ENCODE measurements at places on chromosomes 7 and 10. TPM values are rescaled to one million over a fixed set of nuclear protein-coding genes. Genes with fewer than 3 reads are reported as not detected.

Gene ERVW-1
- not detected for total RNA-seq

Gene CHN2
- 0.64 TPM for total RNA-seq

Gene EZH2
- 14.9 TPM for total RNA-seq

Gene LIPN
- total RNA-seq = not detected

Gene SLC25A40
- total RNA-seq = 19.8 TPM

DNA sequence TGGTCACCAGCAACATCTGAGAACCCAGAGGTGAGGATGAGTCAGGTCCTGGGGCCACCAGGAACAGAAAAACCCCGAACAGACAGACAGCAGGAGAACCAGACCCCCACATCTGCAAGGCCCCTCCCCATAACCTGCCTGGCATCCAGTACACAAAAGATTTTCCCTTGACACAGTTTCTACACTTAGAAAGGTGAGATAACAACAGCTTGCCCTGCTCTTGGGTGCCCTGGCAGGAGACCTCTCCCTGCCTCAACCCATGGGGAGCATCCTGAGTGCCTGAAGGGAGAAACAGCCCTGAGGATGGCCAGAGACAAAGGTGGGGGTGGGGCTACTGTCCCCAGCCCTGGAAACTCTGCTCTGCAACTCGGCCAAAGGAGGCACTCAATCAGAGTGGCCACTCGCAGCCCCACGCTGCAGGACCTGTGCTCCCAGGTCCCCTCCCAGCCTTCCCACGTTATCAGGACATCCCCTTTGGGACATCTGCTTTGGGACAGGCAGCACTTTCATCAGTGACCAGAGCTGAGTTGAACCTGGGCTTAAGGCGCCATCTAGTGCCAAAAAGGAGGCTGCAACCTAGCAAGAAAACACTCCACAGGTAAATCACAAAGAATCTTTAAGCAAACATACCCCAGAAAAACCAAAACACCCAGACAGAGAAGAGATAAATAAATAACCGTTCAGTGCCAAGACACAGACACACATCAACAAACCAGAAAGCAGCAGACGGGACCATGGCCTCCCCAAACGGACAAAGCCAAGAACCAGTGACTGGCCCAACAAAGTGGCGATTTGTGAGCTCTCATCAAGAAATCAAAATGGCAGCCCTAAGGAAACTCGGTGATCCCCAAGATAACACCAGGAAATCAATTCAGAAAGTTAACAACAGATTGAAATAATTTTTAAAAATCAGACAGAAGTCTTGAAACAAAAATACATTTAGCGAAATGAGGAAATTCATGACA, 233.7 kb downstream of the PTPRN2 start:
- DNase-seq = peak; percentile 57

GRCh38 chr7:875051-875450, 1.3 kb upstream of the GET4 start:
- no peak for DNase-seq

DNA sequence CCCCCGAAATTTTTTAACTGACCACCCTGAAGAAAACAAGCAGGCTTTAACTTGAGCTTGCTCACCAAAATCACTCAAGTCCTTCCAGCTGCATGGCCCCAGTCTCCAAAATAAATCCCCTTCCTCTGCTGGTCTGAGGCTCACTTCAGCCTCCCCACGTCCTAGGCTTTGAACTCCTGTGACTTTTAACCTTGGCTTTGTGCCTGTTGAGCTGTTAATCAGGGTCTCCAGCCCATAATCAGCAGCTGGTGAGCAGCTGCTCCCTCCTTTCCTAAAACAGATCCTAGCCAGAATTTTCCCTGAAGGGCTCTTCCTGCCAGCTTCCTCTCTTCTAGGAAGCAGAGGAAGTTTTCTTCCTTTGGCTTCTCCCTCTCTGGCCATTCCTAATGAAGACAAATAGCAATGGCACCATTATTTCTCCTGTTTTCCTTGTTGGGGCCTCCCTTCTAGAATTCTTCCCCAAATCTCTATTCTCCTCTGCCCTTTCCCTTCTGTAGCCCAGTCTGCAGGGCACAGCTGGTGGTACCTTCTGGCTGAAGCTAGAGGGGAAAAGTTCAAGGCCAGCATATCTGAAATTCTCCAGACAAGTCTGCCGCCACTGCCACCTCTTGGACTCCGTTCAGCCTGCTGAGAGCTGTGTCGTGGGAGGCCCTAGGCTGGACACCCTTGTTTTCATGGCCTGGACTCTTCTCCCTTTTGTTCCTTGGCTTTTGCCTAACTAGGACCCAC, 152.1 kb downstream of the NOC3L start:
- DNase-seq = no peak

GRCh38 chr10:14540611-14541010, 209.9 kb upstream of the FRMD4A start:
- DNase-seq = no peak

DNA sequence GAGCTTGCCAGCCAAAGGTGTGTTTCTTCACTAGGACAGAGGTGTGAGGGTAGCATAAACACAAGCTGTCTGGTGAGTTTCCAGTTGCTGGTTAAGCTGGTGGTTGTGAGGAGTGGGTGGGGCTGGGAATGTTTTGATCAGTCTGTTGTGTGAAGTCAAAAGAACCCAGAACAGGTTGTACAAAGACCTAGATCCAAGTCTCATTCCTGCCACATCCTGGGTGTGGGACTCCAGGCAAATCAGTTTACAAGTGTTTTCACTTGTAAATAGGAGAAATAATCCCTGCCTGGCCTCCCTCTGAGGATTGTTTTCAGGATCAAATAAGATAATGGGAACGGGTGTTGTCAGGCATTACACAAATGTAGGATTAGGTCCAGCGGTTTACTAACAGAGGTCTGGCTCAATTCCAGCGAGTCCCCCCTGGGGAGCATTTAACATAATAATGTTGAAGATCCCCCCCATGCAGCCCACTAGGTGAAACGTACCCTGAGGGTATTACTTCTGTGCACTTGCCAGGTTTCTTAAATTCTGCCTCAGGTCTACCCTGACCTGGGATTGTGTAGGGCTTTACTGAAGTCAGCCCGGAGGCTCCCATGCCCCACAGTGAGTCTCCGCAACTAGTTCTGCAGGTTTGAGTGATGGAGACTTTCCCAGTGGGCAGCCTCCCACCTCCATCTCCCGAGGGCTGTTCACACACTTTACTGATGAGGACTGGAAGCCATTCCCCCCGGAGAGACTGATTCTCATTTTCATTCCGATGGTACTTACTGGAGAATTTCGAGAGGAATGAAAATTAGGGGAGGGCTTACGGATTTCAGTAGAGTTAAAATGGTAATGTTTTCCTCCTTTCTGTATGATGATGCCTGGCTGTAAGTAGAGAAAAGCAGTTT, 2.7 kb upstream of the FRAT2 start:
- DNase-seq = no peak

DNA sequence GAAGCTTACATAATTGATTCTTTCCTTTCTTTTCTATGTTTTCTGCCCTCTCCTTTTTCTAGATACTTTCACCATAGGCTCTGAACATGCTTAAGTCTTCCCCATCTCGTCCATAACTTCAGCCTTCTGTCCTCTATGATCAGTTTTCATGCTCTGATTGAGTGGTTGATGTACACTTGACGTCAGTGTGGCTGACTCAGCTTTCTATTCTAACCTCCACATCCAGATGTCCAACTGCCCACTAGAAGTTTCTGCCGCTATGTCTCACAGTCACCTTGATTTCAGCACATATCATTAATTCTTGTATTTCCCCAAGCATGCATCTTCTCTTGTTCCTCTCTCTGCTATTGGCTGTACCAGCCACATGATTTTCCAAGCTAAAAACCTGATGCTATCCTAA, 15.0 kb downstream of the CDK14 start:
- no peak for DNase-seq

- DNase-seq = no peak
Observed at GRCh38 chr7:27689591-27690164, 27.0 kb upstream of the HIBADH start.

- DNase-seq = peak; percentile 53
Observed at GRCh38 chr7:140697447-140698143, 1.1 kb downstream of the NDUFB2 start.

- no peak for DNase-seq
Observed at GRCh38 chr10:75403939-75404814, 2.6 kb upstream of the ZNF503 start.

Measured in osteocyte (in vitro differentiated cells).